ENCODE measurements at places on chromosomes 5 and 9. TPM values are rescaled to one million over a fixed set of nuclear protein-coding genes. Genes with fewer than 3 reads are reported as not detected.

HTR4 gene
- not detected for total RNA-seq

SLC34A3 gene
- total RNA-seq: 0.16 TPM

MSX2 gene
- not detected for total RNA-seq

FGF1 gene
- total RNA-seq: not detected

S100Z gene
- total RNA-seq: 1.3 TPM

All from naive thymus-derived CD4-positive, alpha-beta T cell (primary cell).